Stimulated activated CD4-positive, alpha-beta T cell treated with anti-CD3 and anti-CD28 coated beads, Interleukin-4, amount 100 ng/mL, for 1 hour (primary cell): ENCODE measurements at places on chromosomes 2 and 18.

GRCh38 chr2:29782549-29783458 is 138.6 kb downstream of the ALK start:
- no peak for DNase-seq

- DNase-seq: no peak
Measured at GRCh38 chr2:181106229-181106628, 125.8 kb downstream of the UBE2E3 start.

DNA sequence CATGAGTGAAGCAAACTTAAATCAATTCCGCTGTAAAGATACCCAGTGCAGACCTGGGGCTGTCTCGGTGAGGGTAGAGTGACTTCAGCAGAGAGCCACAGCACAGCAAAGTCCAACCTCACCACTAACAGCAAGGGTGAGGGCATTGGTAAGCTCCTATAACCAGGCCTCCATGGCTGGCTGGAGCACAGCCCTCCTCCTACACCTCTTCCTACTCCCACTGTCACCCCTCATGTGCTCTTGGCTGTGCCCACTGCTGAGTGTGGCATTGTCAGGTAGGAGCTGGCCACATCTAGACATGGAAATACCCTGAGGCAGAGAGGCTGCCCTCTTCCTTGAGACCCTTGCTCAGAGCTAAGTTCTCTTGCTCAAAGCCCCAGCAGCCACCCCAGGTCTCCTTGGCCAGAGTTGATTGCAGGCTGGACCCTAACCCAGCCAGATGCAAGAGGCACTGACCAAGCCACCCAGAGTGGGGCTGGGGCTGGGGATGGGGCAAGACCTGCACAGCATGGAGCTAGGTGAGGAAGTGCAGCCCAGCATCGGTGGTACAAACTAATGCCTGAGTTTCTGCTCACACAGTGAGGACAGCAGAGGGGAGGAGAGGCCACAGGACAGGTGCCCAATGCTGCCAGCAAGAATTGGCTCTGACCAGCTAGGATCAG is 77.6 kb upstream of the RAB6C start:
- DNase-seq: no peak

- DNase-seq: peak; percentile 21
Measured at GRCh38 chr2:54724560-54725342, 1.3 kb downstream of the EML6 start.

DNA sequence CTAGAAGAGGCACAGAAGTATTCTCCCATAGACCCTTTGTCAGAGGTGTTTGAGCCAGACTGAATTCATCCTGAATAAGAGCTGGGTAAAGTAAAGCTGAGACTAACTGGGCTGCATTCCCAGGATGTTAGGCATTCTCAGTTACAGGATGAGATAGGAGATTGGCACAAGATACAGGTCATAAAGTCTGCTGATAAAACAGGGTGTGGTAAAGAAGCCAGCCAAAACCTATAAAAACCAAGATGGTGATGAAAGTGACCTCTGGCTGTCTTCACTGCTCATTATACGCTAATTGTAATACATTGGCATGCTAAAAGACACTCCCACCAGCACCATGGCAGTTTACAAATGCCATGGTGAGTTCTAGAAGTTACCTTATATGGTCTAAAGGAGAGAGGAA is 364.9 kb upstream of the TMEFF2 start:
- DNase-seq: no peak

DNA sequence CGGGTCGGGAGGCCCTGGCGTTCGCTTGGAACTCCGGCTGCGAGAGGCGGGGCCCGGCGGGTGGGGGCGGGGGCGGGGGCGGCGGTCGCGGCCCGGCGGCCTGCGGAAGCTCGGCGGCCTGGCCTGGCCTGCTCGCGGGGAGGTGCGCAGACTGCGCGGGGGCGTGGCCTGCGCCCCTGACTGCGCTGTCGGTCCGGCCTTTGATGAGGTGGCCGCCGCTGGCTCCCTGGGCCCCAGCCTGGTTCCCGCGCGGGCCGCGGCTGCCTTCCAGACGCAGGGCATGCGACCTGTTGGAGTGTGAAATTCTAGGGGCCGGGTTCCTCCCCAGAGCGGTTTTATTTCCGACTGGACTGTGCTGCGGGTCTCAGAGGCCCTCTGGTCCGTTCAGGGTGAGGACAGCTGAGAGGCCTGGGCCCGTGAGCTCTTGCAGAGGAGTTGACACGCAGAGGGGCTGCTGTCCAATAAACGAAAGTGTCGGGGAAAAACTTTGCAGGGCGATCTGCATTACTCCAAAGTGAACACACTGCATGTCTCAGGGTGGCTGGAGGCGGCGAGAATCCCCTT is 629 bp downstream of the NRBP1 start:
- DNase-seq: peak; percentile 68

DNA sequence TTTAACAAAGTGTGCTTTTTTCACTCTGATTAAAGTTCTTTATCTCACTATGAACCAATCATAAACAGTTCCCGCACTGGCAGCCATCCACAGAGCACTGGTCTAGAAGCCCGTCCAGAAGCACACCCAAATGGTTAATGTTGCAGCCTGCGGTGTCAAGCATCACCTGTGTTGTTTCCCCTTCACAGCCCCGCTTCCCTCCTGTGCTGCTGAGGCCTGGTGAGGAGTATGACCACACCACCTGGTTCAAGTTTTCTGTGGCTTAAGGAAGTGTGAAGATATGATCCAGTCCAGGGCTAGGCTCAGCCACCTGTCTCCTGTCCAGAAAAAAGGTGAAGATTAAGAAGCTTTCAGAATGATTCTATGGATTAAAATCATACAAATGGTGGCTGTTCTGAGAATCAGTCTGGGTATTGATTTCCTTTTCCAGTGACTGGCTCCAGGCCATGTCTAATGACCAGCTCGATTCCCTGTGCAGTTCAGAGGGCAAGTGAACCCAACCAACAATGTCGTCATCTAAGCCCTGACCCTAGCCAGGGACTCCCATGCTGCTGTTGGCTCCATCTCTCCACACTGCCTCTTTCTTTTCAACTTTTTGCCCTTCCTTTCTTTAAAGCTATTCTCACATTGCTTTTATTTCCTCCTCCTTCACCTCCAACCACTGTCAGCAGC is 17.7 kb downstream of the SRSF7 start:
- DNase-seq: no peak

DNA sequence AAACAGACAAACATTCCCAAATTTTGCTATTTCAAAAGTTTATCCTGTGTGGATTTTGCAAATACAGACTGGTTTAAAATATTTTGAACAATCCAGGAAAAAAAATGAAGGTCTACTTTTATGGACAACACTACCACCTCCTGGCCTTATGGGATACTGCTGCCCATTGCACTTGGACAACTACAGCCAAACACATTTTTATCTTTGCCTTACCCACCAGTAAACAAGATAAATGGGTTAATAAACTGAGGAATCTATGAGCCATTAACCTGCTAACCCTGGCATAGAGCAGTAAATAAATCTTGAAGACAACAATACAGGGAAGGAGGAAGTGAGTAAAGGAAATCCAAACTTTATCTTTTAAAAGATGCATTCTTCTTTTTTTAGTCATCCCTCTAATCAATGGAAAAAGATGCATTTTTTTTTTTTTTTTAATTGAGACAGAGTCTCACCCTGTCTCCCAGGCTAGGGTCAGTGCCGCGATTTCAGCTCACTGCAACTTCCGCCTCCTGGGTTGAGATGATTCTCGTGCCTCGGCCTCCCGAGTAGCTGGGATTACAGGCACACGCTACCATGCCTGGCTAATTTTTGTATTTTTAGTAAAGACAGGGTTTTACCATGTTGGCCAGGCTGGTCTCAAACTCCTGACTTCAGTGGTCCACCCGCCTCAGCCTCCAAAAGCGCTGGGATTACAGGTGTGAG is 2.1 kb upstream of the SPIRE1 start:
- peak; percentile 21 for DNase-seq

DNA sequence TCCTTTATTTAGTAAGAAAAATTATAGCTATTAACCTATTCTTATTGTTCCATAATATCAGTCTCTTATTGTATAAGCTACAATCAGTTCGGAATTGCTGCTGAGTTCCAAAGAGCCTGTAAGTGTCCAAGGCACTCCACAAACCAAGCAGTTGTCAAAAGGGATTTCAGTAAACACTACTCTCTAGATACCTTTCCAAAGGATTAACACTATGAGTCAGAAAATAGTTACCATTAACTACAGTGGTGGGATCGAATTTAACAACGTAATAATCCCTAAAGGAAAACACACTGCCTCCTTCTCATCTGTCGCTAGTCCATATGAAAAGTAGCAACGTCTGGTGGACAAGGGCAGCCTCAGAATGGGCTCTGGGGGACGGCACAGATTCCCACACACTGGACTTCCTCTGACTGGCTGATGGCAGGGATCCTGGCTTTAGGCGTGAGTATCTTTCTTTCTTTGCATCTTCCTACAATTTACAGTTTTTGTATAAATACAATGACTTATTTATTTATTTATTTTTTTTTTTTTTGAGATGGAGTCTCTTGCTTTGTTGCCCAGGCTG is 8.8 kb downstream of the TGFBRAP1 start:
- no peak for DNase-seq

- DNase-seq: no peak
Measured at GRCh38 chr2:105860567-105860966, 115.9 kb downstream of the NCK2 start.

GRCh38 chr2:150429384-150429961 is 58.0 kb downstream of the RND3 start:
- no peak for DNase-seq

GRCh38 chr18:75977081-75977480 is 518.0 kb downstream of the ZNF516 start:
- DNase-seq: no peak

DNA sequence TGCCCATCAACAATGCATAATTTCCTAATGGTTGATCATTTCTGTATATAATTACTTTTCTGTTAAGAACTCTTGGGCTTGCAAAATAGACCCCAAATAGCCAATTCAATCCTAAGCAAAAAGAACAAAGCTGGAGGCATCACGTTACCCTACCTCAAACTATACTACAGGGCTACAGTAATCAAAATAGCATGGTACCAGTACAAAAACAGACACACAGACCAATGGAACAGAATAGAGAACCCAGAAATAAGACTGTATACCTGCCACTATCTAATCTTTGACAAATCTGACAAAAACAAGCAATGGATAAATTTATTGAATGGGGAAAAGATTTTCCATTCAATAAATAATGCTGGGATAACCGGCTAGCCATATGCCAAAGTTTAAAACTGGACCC is 78.8 kb downstream of the NR4A2 start:
- no peak for DNase-seq

- DNase-seq: no peak
Measured at GRCh38 chr2:25159949-25160348, 8.4 kb downstream of the POMC start.

DNA sequence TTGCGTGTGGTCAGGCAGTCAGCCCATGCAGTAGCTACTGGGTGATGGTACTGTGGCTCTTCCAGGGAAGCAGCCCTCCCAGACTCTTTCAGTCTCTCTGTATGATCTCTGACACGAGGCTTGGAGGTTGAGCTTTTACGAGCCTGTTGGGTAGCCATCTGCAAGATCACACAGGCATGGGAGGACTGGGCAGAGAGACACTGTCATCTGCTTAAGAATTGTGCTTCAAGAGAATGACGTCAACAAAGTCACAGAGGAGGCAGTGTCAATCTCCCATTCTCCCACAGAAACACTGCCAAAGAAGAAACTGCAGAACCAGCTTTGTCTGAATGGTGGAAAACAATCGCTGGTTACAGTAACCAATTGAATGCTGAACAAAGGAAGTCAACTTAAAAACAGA is 78.4 kb upstream of the MC2R start:
- DNase-seq: no peak

DNA sequence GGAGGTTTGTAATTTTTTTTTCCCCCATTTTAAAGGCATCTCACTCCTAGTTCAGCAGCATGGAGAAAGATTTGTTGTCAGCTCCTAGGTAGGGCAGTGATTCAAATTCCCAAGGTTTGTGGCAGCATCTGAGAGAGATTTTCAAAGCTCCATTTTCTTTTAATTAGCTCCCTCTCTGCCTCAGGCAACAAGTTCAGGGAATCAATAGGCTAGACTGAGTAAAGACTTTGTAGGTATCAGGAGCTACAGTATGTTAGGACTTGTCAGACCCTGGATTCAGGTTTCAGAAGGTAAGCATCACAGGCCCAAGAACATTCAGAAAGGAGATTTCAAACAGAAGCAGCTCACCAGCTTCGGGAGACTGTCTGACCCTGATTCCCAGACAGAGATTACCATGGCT is 273.3 kb upstream of the ERBB4 start:
- DNase-seq: no peak

- DNase-seq: no peak
Measured at GRCh38 chr18:7568426-7568825, 1.3 kb downstream of the PTPRM start.
